Fibroblast of skin of abdomen (primary cell): ENCODE measurements at places on chromosomes 13 and 19.

- no peak for DNase-seq
Measured at GRCh38 chr19:2582984-2583956, 107.3 kb downstream of the GADD45B start.

DNA sequence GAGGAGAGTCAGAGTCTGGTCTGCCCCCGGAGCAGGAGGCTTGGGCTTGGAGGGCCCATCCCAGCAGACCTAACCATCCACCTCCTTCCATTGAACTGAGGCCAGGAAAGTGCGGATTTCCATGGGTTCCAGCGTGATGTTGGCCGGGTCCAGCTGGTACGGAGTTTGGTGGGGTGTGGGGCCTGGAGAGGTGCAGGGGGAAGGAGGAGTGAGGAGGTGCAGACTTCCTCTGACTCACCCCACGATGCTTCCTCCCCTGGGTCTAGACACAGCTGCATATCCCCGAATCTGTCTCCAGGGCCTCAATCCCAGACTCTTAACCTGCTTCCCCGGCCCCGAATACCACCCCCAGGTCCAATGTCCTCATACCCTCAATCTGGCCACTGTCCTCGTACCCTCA lies 20.0 kb downstream of the MAN2B1 start:
- DNase-seq = no peak

GRCh38 chr13:39102981-39103490 lies 64.8 kb downstream of the NHLRC3 start:
- DNase-seq = no peak

DNA sequence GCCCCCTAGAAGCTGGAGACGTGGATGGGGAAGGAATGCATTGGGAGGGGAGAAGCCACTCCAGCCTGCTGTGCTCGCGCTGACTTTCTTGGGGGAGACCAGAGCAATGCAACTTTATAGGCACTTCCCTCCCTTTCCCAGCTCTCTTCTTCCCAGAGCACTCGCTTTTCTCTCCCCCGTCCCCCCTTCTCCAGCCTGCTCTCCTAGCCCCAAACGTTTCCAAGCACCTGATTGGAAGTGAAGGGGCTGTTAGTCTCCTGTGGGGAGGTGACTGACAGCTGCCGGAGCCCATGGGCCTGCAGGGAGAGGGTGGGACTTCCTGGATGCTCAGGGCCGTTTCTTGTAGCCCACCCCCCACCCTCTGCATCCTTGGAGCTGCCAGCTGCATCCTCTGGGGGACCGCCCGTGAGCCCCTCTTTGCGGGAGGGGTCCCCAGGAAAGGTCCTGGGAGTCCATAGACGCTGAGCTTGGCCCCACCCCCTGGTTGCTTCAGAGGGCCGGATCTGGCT lies 2.5 kb downstream of the HDGFL2 start:
- peak; percentile 77 for DNase-seq

GRCh38 chr19:27720155-27720554 lies 1492.8 kb downstream of the UQCRFS1 start:
- DNase-seq = no peak

GRCh38 chr19:31107096-31107495 lies 242.1 kb downstream of the TSHZ3 start:
- DNase-seq = no peak

DNA sequence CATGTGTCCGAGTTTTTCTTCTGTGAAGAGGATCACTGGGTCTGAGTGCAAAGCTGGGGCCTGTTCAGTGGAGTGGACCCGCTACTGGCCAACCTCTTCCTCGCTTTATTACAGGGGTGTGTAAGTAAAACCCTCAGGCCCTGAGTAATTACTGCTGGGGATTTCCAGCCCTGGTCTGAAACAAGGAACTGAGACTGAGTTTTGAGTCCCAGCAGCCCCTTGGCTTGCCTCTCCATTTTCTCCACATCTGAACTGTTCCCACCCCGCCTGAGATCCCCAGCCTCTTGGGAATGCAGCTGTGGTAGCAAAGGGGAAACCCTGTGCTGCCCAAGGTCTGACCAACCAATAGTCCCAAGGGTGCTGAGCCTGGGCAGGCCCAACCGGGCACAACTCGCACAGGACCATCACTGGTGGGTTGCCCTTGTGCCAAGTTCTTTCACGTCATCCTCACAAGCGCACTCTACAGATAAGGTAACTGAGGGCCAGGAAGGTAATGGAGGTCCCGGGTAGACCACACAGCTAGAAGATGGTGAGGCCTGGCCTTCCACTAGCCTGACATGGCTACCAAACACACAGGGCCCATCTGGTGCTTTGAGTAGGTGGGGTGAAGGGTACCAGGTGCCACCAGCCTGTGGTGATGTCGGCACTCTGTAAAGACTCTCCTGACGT lies 13.7 kb upstream of the SLC35E1 start:
- DNase-seq = no peak

DNA sequence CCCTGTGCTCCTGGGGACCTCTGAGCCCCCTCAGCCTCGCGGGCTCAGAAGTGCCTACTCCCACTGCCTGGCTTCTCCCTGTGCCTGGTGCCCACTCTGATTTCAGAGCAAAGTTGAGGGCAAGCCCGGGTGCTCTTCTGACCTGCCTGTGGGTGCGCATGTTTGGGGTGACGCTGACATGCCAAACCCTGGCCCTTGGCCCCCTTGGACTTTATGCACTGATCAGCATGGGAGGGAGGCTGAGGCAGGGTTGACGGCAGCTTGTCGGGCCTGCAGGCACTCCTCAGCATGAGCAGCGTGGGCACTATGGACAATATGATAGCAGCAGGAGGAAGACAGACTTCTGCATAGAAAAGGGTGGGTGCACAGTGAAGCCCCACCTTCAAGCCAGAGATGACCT lies 279.3 kb upstream of the KLF12 start:
- no peak for DNase-seq

- no peak for DNase-seq
Measured at GRCh38 chr19:35396240-35396885, 25.5 kb downstream of the GPR42 start.

- no peak for DNase-seq
Measured at GRCh38 chr13:111202156-111202621, 87.1 kb downstream of the ARHGEF7 start.

GRCh38 chr19:23343434-23344010 lies 51.7 kb downstream of the ZNF91 start:
- DNase-seq = no peak
